ENCODE measurements at places on chromosomes 5 and 9.

DNA sequence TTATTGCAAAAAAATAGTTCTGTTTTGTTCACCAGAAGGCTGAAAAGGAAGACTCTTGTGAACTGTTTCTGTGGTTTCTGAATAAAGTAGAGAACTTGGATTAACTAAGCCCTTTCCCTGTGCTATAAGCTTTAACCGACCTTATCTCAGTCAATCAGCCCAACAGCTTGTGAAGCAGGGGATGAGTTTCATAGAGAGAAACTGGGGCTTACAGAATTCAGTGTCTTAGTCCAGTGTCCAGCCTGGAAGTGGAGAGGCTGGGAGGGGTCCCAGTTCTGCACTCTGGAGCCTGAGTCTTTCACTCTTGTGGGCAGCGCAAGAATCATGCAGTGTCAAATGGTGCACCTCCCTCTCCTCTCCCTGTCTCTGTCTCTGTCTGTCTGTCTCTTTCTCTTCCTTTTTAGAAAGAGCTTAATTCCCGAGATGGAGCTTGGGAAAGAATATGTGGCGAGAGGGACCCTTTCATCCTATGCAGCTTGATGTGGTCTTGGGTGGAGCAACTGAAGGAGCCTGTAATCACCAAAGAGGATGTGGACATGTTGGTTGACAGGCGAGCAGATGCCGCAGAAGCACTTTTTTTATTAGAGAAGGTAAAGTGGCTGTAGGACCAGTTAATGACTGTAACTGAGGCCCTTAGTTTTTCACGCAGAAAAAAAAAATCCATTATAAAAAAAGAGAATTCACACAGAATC lies 17.0 kb downstream of the PTPDC1 start:
- DNase-seq = no peak

GRCh38 chr9:6040077-6040476 lies 24.7 kb upstream of the RANBP6 start:
- no peak for DNase-seq

- DNase-seq = no peak
Measured at GRCh38 chr5:140336388-140336787, 10.0 kb downstream of the HBEGF start.

DNA sequence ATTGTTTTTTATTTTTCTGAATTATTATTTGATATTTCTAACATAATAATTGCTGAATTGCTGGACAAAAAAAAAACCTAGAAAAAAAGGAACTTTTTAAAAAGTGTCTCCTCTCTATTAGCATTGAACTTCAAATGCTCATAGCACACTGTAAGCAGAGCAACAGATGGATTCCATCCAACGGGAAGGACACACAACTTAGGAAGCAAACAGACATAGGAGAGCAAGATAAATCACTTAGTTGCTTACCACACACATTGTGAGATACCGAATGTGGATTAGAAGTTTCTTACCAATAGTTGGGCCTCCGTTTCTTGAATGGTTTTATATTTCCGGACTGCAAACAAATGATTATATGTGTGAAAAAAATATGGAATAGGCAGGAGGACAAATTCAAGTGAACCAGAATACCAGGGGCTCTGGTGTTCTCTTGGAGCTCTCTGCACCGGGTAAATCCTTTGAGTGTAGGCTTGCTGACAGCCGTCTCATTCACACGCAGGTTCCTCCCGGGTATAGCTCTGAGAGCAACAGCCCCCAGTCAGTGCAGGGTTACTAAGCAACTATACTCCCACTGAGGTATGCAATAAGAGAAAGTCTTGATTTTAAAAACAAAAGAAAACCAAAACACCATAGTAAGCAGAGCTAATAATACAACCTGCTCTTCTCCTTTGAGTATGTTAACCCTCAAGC lies 217.6 kb downstream of the TMEM167A start:
- no peak for DNase-seq

DNA sequence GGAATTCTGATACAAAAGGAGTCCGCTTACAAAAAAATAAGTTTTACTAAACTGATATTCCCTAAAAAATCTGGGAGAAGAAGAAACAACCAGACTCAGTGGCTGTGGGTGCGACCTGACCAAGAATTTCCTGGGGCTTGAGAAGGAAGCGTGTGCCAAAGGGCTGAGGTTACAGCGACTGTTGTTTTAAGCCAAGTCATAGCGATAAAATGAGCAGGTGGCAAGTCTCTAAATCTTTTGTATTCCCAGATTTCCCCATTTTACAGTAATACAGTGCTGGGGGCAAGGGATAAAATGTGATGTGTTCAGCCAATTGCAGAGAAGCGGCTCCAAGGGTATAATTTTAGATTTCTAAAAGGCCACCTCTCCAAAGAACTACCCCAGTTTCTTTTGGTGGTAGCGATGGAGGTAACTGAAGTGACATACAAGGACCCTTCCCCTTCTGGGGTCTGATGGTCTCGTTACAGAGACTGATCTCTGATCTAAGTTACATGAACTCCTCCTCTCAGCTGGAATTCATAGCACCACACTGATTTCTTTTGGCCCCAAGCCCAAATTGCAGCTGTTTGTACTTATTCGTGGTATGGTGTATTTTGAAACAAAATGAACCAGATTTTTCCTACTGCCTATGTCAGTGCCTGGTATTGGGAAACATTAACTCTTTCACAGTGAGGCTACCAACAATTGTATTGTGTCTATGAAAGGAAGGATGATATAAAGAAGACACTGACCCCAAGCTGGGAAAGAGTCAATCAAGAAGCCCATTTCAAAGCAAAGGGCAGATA lies 41.6 kb downstream of the LPAR1 start:
- DNase-seq = no peak

DNA sequence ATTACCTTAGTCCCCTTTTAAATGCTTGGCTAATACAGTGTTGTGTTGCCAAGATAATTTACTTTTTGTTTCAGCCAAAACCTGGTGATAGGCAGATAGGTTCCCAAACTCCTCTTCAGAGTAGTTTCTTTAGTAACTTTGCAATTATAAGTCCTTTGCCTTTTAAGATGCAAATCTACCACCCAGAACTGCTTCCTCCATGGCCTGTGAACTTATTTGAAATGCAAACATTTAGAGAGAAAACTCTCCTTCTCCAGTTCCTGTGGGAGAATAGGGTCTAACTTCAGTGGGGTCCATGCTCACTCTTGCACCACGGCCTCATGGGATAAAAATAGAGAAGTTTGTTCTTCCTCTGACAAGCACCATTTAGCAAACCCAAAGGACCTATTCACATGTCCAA lies 1955.4 kb upstream of the CDH6 start:
- no peak for DNase-seq

DNA sequence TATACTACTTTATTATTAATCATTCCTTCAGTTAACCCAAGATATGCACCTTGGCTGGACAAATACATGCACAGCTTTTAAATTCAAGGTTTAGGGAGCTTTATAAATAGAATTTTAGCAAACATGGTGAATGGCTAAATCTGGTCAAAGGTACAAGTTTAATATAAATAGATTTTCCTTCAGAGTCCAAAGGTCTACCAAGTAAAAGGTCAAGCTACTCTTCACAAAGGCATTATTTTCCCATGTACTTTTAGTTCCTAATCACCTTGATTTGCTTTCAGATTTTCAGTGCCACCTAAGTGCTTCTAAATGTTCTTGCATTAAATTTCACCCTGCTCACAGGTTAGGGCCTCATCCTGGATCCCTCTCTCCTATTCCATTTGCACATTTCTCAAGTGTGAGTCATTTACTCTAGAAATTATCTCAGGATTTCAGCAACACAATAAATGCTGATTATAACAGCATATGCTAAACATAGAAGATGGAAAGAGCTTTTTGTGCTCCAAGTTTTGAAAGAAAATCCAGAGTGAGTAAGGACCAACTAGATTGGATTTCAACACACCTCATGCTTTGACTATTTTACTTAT lies 459.4 kb upstream of the ITGA1 start:
- no peak for DNase-seq

GRCh38 chr5:149195337-149195887 lies 54.1 kb downstream of the ABLIM3 start:
- no peak for DNase-seq

DNA sequence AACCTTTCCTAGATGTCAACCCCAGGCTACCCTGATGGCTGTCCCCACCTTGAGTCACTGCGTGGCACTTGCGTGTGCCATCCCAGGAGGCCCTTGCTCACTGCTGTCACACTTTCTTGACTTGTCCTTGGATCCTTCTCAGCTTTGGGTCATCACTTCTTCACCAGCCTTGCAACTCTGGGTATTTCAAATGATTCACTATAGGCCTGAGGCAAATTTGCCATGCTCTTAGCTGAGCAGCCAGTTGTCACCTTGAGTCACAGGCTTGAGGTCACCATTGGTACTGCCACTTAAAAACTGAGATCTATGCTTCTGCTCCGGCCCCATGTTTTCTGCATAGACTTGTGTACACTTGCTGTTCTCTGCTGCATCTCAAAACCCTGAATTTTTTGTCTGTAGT lies 84.7 kb downstream of the BASP1 start:
- no peak for DNase-seq

DNA sequence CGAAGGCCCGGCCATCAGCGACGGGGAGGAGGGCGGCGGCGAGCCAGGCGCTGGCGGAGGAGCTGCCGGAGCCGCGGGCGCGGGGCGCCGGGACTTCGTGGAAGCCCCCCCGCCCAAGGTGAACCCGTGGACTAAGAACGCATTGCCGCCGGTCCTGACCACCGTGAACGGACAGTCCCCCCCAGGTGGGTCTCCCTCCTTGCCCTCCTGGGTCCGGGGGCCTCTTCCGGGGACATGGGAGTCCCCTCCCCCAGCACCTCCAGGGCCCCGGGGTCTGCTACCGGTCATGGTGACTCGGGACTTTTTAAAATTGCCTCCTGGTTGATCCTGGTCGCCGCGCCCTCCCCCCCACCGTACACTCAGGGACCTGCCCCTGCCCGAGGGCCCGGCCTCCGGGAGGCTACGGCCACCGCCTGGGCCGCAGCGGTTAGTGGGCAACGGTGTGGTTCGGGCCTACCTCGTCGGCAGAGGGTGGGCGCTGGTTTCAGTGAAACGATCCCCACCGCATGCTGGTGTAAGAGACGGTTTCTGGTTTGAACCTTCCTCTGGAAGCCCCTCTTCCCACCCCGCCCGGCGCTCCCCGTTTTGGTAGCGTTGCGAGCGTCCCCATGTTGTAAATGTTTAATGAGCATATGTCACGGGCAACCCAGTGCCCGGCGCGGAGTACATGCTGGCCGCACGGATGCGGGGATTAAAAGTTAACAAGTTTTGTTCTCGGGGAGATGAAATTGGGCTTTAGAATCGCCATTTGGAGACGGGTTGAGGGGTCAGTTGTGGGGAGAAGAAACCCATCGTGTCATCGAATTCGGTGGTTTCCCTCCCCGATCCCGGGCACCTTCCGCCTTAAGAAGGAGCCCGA lies 1.1 kb downstream of the LARP1 start:
- DNase-seq = peak; percentile 11

- no peak for DNase-seq
Measured at GRCh38 chr5:125604104-125604503, 819.1 kb upstream of the GRAMD2B start.

GRCh38 chr5:157109744-157110143 lies 900 bp upstream of the HAVCR2 start:
- DNase-seq = no peak

- no peak for DNase-seq
Measured at GRCh38 chr5:143497749-143498148, 94.3 kb upstream of the NR3C1 start.

- no peak for DNase-seq
Measured at GRCh38 chr5:36407396-36407795, 105.7 kb upstream of the RANBP3L start.

DNA sequence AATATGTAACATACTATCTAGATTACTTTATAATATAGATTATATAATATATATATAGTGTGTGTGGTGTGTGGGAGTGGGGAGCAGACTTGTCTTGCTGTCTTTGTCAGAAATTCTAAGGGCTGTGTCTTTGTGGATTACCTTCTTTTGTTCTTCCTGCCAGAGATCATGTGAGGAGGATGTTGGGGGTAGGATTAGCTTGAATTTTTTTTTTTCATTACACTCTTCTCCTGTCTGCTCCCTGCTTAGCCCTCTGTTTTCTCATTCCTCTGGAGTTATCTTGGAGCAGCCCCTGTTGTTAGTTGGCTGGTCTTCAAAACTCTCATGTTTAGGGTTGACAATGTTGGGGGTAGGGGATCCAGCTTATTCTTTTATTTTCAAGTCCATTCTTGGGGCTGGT lies 21.0 kb upstream of the C9orf40 start:
- DNase-seq = no peak

DNA sequence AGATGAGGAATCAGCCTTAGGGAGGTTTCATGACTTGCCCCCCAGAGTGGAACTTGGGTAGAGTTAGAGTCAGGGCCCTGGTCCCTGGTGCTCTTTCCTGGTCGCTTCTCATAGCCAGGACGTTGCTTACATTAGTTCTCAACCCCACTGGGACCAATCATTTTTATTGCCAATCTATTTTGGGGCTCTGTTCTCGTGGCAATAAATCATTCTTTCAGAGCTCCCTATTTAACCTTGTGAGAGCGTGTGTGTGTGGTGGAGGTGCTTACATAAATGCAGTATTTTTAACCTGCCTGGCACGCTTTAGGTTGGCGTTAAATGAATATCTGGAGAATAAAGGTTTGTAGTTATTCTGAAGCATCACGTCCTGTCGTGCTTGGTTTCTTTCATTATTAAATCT lies 4.1 kb downstream of the TRIO start:
- no peak for DNase-seq

- no peak for DNase-seq
Measured at GRCh38 chr5:140840978-140841962, at the start of gene PCDHA8. PCDHA8 (plus strand) TSS chr5:140841187; CDS start chr5:140841322, 135 bp downstream.

DNA sequence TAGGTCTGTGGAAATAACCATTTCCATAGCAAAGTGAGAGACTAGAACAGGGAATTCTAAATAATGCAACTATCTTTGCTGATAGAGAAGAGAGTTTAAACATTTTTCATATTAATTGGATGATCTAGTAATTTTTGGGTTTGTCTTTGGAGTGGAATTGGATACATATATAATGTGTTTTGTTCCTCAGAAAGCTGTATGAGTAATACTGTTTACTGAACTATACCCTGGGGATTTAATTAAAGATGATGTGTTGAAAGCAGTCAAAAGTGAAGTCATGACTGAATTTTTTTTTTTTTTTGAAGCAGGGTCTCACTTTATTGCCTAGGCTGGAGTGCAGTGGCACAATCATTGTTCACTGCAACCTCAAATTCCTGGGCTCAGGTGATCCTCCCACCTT lies 17.9 kb downstream of the FER start:
- no peak for DNase-seq

DNA sequence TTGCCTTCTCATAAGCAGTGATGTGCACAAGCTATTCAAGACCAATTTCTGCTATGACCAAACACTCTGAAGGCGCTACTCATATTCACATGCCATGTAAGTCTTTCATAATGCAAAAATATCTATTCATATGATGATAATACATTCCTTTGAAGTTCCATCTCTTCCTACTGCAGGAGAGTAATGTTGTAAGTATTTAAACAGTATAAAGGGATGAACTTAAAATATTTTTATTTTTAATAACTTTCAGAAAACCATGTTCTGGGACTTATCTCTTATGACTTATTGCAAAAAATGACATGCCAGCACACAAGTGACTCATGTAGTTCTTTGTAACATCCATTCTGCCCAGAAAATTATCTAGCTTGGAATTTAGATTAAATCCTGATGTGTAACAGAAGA lies 376.4 kb downstream of the KCTD16 start:
- no peak for DNase-seq
